CD14-positive monocyte (primary cell): ENCODE measurements at places on chromosomes 3 and 15.

GRCh38 chr3:35322070-35322469 lies 317.3 kb upstream of the ARPP21 start:
- no peak for DNase-seq

GRCh38 chr15:45168751-45169551 lies 18.8 kb downstream of the SHF start:
- no peak for DNase-seq

DNA sequence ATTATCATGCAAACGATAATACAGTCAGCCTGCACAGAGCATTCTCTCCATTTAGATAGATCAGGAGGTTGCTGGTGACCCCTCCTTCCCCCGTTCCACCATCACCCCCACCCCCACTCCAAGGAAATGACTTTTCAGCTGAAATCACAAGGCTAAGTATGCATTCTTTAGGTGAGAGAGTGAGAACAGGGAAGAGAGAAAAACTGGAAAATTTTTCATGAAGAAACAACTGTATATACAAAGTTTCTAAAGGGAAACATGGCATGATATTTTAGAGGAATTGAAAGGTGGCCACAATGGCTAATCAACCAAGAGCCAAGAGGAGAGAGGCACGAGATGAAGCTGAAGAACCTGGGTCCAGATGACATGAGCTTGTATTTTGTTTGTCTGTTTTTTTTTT lies 22.2 kb downstream of the BCL2A1 start:
- no peak for DNase-seq

DNA sequence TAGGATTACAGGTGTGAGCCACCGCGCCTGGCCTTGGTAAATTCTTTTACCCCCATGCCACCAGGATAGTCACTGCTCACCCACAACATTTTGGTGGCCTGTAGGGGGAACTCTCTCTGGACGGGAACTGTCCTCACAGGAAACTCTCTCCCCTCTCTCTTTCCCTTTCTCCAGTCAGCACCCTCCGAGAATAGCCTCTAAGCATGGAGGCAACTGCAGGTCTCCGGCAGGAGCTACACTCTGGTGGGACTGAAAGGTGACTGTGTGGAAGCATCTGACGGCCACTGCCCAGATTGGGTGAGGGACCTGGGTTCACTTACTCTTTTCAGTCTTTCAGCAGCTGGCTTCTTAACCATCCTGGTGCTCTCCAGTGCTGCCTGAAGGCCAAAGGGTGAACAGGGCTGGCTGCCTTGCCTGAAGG lies 21.3 kb downstream of the TRANK1 start:
- peak; percentile 42 for DNase-seq

GRCh38 chr15:20294651-20295237 lies 246.9 kb downstream of the GOLGA6L6 start:
- no peak for DNase-seq

GRCh38 chr3:102206511-102207031 lies 228.2 kb upstream of the ZPLD1 start:
- no peak for DNase-seq

GRCh38 chr3:84683493-84683892 lies 275.3 kb upstream of the CADM2 start:
- DNase-seq, result no peak

- no peak for DNase-seq
These were observed 2.2 kb upstream of the MEIS2 start for GRCh38 chr15:37102305-37103162.

- peak; percentile 97 for DNase-seq
These were observed 56.7 kb upstream of the BLM start for GRCh38 chr15:90660195-90660998.

DNA sequence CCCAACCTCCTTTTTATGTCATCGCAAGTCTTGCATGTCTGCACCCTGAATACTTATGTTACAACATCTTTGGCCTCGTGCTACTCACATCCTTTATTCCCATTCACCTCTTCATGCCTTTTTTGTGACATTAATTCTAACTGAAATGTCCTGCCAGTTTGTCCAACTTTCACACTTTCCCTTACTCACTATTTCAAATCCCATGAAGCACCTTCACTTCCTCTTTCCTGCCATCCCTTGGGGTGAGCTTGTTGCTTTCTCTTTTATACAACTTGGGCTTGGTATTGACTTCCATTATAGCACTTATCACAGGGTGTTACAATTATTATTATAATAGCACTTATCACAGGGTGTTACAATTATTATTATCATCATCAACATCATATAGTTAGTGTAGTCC lies 496.3 kb downstream of the NLGN1 start:
- DNase-seq, result no peak

DNA sequence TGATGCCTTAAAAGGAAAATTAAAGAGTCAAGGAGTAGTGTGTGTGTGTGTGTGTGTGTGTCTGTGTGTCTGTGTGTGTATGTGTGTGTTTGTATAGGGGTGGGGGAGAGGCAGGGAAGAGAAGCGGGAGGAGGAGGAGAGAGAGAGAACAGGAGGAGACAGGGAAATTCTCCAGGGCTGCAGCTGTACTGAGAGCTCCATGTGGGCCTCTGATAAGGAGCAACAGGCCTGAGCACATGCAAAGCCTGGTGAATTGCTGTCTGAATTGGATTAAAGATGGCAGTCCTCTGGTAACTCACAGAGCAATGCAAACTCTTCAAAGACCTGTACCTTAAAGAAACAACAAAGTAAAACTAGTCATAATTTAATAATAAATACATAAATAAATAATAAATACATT lies 70.6 kb downstream of the SEMA6D start:
- DNase-seq, result no peak

GRCh38 chr3:76500746-76501275 lies 539.1 kb upstream of the ROBO2 start:
- DNase-seq, result no peak

- DNase-seq, result no peak
These were observed 9.9 kb downstream of the KNL1 start for GRCh38 chr15:40603935-40604334.

- DNase-seq, result no peak
These were observed 18.6 kb downstream of the MTHFS start for GRCh38 chr15:79878078-79878705.

DNA sequence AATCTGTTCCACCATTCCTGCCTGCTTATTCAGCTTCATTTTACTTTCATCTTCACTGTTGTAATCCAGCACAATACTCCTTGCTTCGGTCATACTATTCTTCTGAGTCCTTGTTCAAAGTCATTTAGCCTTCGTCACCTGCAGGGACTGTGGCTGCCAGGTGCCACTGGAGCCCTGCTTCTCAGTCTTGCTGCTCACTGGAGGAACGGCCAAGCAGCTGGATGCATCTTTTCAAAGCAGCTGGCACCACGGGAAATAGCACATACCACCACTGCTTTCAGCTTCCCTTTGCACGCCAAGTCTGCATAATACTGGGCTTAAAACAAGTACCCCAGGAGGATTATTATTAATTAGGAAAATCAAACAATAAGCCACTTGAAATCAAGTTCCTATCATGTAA lies 287.6 kb downstream of the BCHE start:
- DNase-seq, result no peak

- DNase-seq, result no peak
These were observed 218.6 kb downstream of the THSD4 start for GRCh38 chr15:71333839-71334238.

DNA sequence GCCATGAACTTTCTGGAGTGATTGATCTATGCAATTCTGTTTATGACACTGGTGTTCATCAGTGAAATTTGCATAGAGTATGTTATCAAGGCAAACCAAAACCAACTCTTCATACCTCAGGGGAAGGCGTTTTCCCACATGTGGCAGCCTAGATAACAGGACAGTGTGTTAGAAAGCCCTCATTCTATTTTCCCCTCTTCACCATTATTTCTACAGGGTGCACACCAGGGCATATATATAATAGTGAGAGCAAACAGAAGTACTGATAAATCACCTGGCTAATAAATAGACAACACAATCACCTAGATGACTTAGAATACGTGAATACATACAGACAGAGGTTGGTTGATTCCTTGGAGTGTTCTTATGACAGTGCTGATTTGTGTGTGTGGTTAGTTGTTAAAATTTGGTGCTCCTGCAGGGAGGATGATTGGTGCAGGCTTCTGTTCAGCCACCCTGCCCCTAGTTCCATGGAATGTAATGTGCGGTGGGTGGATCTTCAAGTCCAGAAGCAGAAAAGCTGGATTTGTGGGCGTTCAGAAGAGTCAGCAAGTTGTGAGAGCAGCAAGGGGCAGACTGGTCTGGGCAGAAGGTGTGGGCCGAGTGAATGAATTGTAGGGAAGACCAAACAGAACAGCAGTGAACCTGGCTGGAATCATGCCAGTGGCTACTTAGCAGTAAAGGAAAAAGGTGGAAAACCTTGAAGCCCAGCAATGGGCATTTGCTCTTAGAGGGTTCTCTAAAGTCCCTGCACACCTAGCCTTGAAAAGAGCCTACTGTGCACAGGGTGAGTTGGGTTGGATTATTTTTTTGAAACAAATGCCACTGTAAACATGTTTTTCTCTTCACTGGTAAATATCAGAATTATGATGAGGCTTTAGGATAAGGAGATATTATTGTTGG lies 11.7 kb upstream of the RARRES1 start:
- DNase-seq, result no peak

DNA sequence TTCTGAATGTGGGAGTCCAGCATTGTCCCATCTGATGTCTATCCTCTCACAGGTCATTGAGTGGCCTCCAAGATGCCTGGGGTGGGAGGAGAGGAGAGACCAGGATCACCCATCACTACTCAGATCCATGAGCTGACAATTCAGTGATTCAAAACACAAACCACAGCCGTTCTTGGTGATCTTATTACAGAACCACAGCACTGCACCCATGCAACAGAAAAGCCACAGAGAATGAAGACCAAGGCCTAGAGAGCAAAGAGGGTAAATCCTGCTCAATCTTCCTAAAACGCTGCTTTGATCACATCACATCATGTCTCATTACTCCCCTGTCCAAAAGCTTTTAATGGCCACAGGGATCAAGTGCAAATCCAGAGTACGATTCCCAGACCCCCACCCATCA lies 23.5 kb downstream of the ANP32A start:
- DNase-seq, result no peak

DNA sequence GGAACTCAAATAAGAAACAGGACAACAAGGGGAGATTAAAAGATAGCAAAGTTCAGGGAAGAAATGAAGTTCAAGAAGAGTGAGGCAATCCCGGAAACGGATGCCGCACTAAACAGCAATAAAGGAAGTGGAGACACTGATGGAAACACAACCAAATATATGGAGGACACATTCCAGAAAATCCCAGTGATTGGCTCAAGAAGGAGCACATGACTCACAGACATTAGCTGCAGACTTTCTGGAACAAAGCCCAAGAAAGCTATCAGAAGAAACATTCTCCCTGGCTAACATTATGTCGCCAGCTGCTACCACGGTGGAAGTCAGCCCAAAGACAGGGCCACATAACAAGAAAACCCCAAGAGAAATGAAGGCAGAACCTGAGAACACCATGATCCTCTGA lies 18.1 kb upstream of the VGLL4 start:
- DNase-seq, result no peak

DNA sequence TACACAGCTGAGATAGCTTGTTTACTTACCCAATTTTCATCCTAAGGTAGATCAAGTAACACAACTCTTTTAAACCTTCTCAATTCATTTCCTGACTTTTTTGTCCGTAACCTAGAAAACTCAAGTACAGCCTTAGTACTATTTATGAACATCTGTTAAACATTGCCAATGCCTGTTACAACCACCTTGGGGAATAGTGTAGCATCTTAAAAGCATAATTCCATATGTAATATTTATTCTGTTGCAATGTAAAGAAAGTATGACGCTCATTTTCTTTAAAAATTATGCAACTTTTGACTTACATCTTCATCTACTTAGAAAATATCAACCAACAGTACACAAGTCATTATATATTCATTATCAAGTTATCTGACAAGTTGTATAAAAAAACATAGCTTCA lies 54.6 kb downstream of the SUCLG2 start:
- no peak for DNase-seq

DNA sequence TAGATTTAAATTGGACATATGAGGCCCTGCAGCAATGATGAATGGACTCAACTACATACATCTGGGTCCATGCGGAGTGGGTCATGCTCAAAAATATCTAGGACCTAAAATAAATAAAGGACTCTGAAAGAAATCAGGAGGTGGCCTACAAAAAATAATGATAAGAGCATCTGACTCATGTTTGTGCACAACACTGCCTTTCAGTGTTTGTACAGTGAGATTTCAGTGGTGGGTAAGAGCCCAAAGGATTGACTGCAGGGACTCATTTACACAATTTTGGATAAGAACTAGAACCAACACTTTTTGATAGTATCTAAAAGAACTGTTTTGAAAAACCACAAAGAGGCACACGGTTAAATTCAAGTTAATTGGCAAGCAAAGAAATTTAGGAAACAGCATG lies 285.5 kb downstream of the SLC9A9 start:
- DNase-seq, result no peak

- no peak for DNase-seq
These were observed 197.2 kb downstream of the VGLL3 start for GRCh38 chr3:86793786-86794185.

DNA sequence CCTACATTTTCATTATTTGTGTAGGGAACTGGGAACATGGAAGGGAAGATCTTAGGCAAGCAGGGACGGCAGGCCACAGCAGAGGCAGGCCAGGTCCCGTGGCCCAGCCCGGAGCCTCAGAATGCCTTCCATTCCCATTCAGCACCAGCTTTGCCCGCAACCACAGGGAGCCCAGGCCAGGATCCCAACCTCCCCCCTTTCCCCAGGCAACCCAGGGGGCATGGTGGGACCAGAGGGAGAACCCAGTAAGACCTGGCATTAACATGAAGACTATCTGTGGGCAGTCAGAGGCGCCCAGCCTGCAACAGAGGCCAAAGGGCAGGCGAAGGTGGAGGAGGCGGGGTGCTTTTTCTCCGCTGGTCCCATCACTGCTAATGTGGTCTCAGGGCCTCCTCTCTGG lies 135.6 kb downstream of the TPRA1 start:
- no peak for DNase-seq

GRCh38 chr15:29556380-29556779 lies 265.9 kb downstream of the TJP1 start:
- no peak for DNase-seq

GRCh38 chr3:23440416-23441294 lies 237.5 kb downstream of the UBE2E2 start:
- DNase-seq, result no peak

- peak; percentile 69 for DNase-seq
These were observed 60.8 kb downstream of the CGGBP1 start for GRCh38 chr3:87997966-87998365.

- no peak for DNase-seq
These were observed 36.1 kb downstream of the STARD9 start for GRCh38 chr15:42611532-42611931.

- peak; percentile 73 for DNase-seq
These were observed 6.8 kb downstream of the ARHGAP31 start for GRCh38 chr3:119300991-119301391.

GRCh38 chr3:122299872-122300460 lies 25.1 kb upstream of the CSTA start:
- DNase-seq, result peak; percentile 41

DNA sequence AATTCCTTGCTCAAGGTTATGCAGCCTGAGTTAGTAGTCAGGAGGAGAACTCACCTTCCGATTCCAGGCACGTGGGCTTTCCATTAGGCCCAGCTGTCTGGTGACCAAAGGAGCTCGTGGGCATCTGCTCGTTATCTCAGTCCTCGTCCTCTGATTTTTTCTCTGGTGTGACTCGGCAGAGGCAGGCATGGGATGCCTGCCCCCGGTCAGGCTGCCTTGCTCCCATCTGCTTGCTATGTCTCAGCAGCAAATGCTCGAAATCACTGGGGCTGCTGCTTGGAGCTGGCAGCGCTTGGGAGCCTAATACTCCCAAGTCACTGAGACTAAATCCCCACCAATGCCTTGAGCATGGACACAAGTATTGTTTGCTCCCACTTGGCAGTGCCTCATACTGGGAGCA lies 84.5 kb upstream of the NMNAT3 start:
- no peak for DNase-seq
